ENCODE measurements at places on chromosomes 12 and 14. TPM values are rescaled to one million over a fixed set of nuclear protein-coding genes. Genes with fewer than 3 reads are reported as not detected.

- no peaks in the 10 kb centered on the region for H3K27me3 ChIP-seq
- no peaks in the 10 kb centered on the region for H3K4me1 ChIP-seq
- H3K27ac ChIP-seq, result no peak overlapping the region
- H3K4me3 ChIP-seq, result no peak overlapping the region
- no peaks in the 10 kb centered on the region for H3K36me3 ChIP-seq
Observed at GRCh38 chr14:84228702-84229101, 1301.2 kb upstream of the FLRT2 start.

GRCh38 chr14:49578141-49578540, 8.0 kb downstream of the RPS29 start:
- H3K27me3 ChIP-seq, result no peaks in the 10 kb centered on the region
- H3K4me1 ChIP-seq, result peaks cover 58% of the 10 kb centered on the region
- H3K4me3 ChIP-seq, result no peak overlapping the region
- no peak for DNase-seq

- no peaks in the 10 kb centered on the region for H3K36me3 ChIP-seq
- no peak for DNase-seq
- no peaks in the 10 kb centered on the region for H3K27me3 ChIP-seq
- no peak overlapping the region for H3K4me3 ChIP-seq
- no peak overlapping the region for H3K27ac ChIP-seq
Observed at GRCh38 chr14:45793081-45793480, 540.1 kb upstream of the MIS18BP1 start.

DNA sequence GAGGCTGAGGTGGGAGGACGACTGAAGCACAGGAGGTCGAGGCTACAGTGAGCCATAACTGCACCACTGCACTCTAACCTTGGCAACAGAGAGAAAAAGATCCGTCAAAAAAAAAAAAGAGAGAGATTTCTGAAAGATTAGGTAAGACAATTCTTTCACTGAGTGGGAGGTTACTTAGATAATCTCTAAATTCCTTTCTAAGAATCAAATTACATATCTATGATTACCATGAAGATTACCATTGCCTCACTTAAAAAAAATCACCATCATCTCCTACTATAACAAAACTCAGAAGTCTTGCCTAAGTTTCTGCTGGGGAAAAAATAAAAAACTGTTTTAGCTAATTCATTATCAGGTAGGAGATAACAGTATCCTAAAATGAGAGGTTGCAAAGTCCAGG, 366.7 kb downstream of the DUSP6 start:
- no peaks in the 10 kb centered on the region for H3K4me1 ChIP-seq
- peaks cover 16% of the 10 kb centered on the region for H3K27me3 ChIP-seq
- no peak for DNase-seq
- no peak overlapping the region for H3K27ac ChIP-seq
- H3K4me3 ChIP-seq, result no peak overlapping the region

GRCh38 chr14:96271421-96271762, 15.4 kb downstream of the BDKRB1 start:
- H3K4me3 ChIP-seq, result no peak overlapping the region
- H3K4me1 ChIP-seq, result peaks cover 3% of the 10 kb centered on the region
- no peaks in the 10 kb centered on the region for H3K36me3 ChIP-seq

DNA sequence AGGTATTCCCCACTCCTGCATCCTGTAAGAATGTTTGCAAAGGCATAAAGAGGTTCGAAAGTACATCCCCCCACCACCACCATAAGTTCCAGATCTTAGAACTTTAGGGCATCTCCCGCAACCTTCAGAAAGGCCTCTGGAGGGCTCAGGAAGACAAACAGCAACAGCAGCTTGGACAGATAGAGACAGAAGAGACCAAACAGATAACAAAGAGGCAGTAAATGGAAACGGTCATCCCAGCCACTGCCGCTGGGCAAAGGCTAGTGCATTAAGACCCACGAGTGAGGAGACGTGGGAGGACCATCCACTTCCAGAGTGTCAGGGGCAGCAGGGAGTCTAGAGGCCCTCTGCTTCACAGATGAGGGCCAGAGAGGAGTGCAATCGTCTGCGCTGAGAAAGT, 124.3 kb downstream of the CRACR2A start:
- H3K27ac ChIP-seq, result no peak overlapping the region
- no peak overlapping the region for H3K4me3 ChIP-seq
- H3K36me3 ChIP-seq, result peaks cover 15% of the 10 kb centered on the region
- no peaks in the 10 kb centered on the region for H3K27me3 ChIP-seq
- peaks cover 2% of the 10 kb centered on the region for H3K4me1 ChIP-seq

Gene POTEM
- not detected for total RNA-seq

Gene PMCH
- total RNA-seq, result 0.68 TPM
